Thymus (tissue), 14 donors: ENCODE measurements at places on chromosomes 5 and 9. TPM values are rescaled to one million over a fixed set of nuclear protein-coding genes. Genes with fewer than 3 reads are reported as not detected.

Gene S1PR3
- polyA plus RNA-seq: 4.7 TPM

Gene LECT2
- polyA plus RNA-seq: not detected

Gene HBEGF
- 4.2 TPM for polyA plus RNA-seq

Gene PCDHB10
- polyA plus RNA-seq: 0.23 TPM

Gene ANKRD20A1
- polyA plus RNA-seq: 1.4 TPM

Gene MELK
- polyA plus RNA-seq: 3.4 TPM

Gene PCDHGB5
- polyA plus RNA-seq: 1.1 TPM

Gene VCAN
- 7.0 TPM for polyA plus RNA-seq

Gene CD180
- 2.2 TPM for polyA plus RNA-seq

Gene MARVELD2
- 2.8 TPM for polyA plus RNA-seq

Gene ISCA1
- 36.0 TPM for polyA plus RNA-seq

Gene ASTN2
- 5.8 TPM for polyA plus RNA-seq

Gene EIF4EBP3
- 48.7 TPM for polyA plus RNA-seq

Gene ZNF483
- 1.1 TPM for polyA plus RNA-seq

Gene SLC6A18
- 0.05 TPM for polyA plus RNA-seq

Gene DDX4
- 0.57 TPM for polyA plus RNA-seq

Gene CLPTM1L
- polyA plus RNA-seq: 60.7 TPM

Gene ST8SIA4
- polyA plus RNA-seq: 9.2 TPM

Gene PFDN1
- polyA plus RNA-seq: 80.7 TPM

Gene SPINK6
- polyA plus RNA-seq: 9.9 TPM

Gene FBXL7
- 2.7 TPM for polyA plus RNA-seq

Gene ENTPD2
- polyA plus RNA-seq: 0.27 TPM

Gene GPR150
- 0.89 TPM for polyA plus RNA-seq

Gene ANXA2R
- 68.7 TPM for polyA plus RNA-seq

Gene FABP6
- 64.3 TPM for polyA plus RNA-seq

Gene CCL27
- polyA plus RNA-seq: 48.4 TPM

Gene C1QTNF2
- polyA plus RNA-seq: 0.46 TPM

Gene CARD9
- 3.5 TPM for polyA plus RNA-seq

Gene DNAI1
- polyA plus RNA-seq: 0.75 TPM

Gene FGD3
- 48.9 TPM for polyA plus RNA-seq

Gene PCDHGA1
- 0.16 TPM for polyA plus RNA-seq

Gene IFNA13
- 0.02 TPM for polyA plus RNA-seq

Gene TNFSF15
- 0.50 TPM for polyA plus RNA-seq

Gene JAK2
- 13.9 TPM for polyA plus RNA-seq

Gene PCDHGB4
- 1.6 TPM for polyA plus RNA-seq

Gene ELOVL7
- polyA plus RNA-seq: 5.4 TPM

Gene FBN2
- 0.23 TPM for polyA plus RNA-seq

Gene TPPP
- 0.64 TPM for polyA plus RNA-seq

Gene TMEM232
- polyA plus RNA-seq: 2.3 TPM

Gene ARAP3
- polyA plus RNA-seq: 4.2 TPM

Gene PLAC8L1
- polyA plus RNA-seq: 1.5 TPM

Gene CCDC192
- polyA plus RNA-seq: 0.11 TPM

Gene PITX1
- polyA plus RNA-seq: 0.46 TPM

Gene GRPEL2
- 9.5 TPM for polyA plus RNA-seq

Gene FAM153A
- polyA plus RNA-seq: 32.7 TPM

Gene HSPB3
- 0.87 TPM for polyA plus RNA-seq

Gene XRCC4
- polyA plus RNA-seq: 12.5 TPM

Gene PALM2AKAP2
- 0.30 TPM for polyA plus RNA-seq

Gene CCNI2
- polyA plus RNA-seq: 2.5 TPM

Gene FSTL4
- 1.2 TPM for polyA plus RNA-seq

Gene TMC1
- polyA plus RNA-seq: 0.59 TPM

Gene FGF18
- polyA plus RNA-seq: 0.82 TPM
